Effector CD4-positive, alpha-beta T cell (primary cell): ENCODE measurements at places on chromosomes 5 and 9.

DNA sequence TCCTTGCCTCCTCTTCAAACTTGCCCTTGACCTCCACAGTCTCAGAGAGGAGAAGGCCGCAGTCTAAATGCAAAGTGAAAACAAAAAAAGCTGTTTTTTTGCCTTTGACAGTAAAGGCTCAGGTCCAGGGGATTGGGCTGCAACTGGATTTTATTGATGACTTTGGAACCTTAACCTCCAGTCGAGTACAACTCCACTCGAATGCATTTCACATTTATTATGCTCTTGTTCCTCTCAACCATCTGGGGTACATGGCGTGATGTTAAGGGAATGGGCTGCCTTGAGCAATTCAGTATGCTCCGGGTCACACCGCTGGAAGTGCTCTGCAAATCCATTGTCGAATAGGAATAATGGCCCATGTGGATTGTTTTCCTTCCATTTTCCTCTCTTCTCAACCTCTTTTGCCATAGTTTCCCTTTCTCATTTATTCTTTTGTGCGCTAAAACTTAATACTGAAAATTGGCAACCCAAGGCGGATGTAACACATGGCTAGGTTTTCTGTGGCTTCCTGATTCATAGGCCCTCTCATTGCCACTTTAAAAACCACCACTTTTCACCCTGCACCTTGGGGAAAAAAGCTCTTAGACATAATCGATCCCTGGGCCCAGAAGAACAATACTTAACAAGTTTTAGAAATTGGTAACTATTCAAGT, 34.3 kb downstream of the ITK start:
- peak; percentile 20 for DNase-seq

DNA sequence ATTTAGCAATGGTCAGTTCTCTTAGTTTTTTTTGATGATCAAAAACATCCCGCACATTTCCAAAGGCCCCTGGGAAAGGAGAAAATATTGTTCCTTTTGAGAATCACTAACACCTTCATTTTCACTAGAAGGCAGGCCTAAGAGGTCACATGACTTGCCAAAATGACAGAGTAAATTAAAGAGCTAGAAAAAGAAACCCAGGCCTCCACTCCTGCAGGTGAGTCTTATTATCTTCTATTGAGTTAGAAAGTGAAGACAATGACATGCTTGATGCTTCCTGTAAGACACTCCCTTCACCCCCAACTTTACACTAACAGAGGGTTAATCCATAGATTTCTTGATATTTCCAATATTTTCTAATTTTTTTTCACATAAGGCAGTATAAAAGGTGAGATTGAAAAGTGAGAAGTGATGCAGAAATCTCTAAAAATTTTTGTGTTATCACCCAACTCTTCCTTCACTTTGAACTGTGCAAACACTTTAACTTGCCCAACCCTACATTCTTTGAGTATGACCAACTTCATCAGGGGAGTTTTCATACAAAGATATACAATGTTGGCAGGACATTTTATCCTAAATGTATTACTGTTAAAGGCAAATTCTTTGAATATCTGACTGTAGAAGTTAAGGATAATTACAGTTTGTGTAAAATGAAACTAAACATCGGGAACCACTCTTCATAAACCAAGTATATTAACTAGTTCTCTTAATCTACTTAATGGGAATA, 57.1 kb downstream of the SUB1 start:
- no peak for DNase-seq

DNA sequence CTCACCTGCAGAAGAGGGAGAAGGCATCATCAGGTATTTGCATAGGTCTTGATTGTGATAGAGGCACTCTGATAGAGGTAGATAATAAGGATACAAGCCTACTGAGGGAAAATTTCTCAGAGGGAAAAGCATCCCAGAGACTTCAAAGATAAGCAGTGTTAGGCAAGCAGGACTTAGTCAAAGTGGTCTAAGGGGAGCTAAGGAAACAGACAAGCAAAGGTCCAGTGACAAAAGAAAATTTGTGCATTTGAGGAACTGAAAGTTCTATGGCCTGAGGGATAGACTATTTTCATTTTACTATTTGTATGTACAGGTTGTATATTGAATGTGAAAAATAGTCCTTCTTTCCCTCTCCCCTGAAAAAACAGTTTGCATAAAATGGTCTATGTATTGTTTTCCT, 27.4 kb downstream of the OXCT1 start:
- DNase-seq, result no peak

DNA sequence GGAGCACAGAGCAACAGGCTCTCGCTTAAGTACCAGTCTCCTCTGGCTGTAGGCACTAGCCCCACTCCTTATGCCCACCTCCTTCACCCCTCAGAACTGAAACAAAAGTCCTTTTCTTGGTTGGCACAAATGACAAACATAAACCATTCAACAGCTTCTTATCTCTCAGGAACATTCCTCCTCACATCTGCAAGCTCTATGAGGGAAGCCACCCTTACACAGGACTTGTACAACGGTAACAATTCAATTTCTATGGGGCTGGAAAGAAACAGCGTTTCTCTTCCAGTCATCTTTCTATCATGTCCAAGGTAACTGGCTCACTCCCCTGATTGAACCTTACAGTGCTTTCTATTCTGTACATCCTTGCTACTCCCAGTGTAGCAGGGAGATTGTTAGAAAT, 74.1 kb downstream of the CSF2 start:
- DNase-seq, result no peak

- no peak for DNase-seq
Measured at GRCh38 chr9:10045598-10045997, 567.2 kb downstream of the PTPRD start.

GRCh38 chr5:177300236-177300880, 3.2 kb downstream of the RAB24 start:
- peak; percentile 33 for DNase-seq
